ENCODE measurements at places on chromosomes 5 and 9. TPM values are rescaled to one million over a fixed set of nuclear protein-coding genes. Genes with fewer than 3 reads are reported as not detected.

The TMEM215 gene
- 0.18 TPM for total RNA-seq

The GZMA gene
- total RNA-seq = not detected

The IL7R gene
- total RNA-seq = 1.2 TPM

The DRD1 gene
- not detected for total RNA-seq

The GCNT1 gene
- total RNA-seq = 22.0 TPM

The C5orf52 gene
- not detected for total RNA-seq

The TMEM252 gene
- total RNA-seq = not detected

The KLHL3 gene
- 14.9 TPM for total RNA-seq

The CD74 gene
- 0.07 TPM for total RNA-seq

The INSL6 gene
- total RNA-seq = not detected

The GLRA1 gene
- not detected for total RNA-seq

The IL33 gene
- total RNA-seq = 16.6 TPM

The CDKN2B-AS1 gene
- 0.39 TPM for total RNA-seq

The ARID3C gene
- total RNA-seq = 0.13 TPM

The PCA3 gene
- total RNA-seq = 1.2 TPM

The CTSV gene
- total RNA-seq = 1.1 TPM

The KCNT1 gene
- total RNA-seq = under 0.01 TPM

The IFNA21 gene
- total RNA-seq = not detected

The MAMDC2 gene
- total RNA-seq = 26.4 TPM

The GGTA1 gene
- 0.53 TPM for total RNA-seq

The UHRF2 gene
- total RNA-seq = 89.9 TPM

The PAEP gene
- not detected for total RNA-seq

The FGF18 gene
- not detected for total RNA-seq

The C9 gene
- total RNA-seq = 0.25 TPM

The APBA1 gene
- total RNA-seq = 7.1 TPM

The FIBCD1 gene
- not detected for total RNA-seq

The MARVELD2 gene
- total RNA-seq = 4.7 TPM

The PCDHA4 gene
- 0.42 TPM for total RNA-seq

The GAS1 gene
- 0.13 TPM for total RNA-seq

The LHX3 gene
- not detected for total RNA-seq

The ZMYND19 gene
- 26.1 TPM for total RNA-seq

The PGGT1B gene
- total RNA-seq = 28.9 TPM

The SNX18 gene
- total RNA-seq = 54.7 TPM

The SPINK7 gene
- not detected for total RNA-seq

The DBH gene
- total RNA-seq = not detected

The GPR151 gene
- total RNA-seq = not detected

The IL4 gene
- not detected for total RNA-seq

The SPATA9 gene
- 0.11 TPM for total RNA-seq

The FRMPD1 gene
- not detected for total RNA-seq

The INSL4 gene
- not detected for total RNA-seq

The GRXCR2 gene
- total RNA-seq = not detected

The LMX1B gene
- not detected for total RNA-seq

The PCDHB14 gene
- total RNA-seq = 0.78 TPM

The ANKRD31 gene
- total RNA-seq = not detected

The ZNF300 gene
- 4.4 TPM for total RNA-seq

The ENTREP1 gene
- total RNA-seq = 3.5 TPM

The NTNG2 gene
- 0.92 TPM for total RNA-seq

The DMGDH gene
- total RNA-seq = 0.25 TPM

The ERCC8 gene
- 16.0 TPM for total RNA-seq
